ENCODE measurements at places on chromosomes 4 and X.

- DNase-seq, result no peak
Observed at GRCh38 chrX:125306335-125306866, 13.3 kb upstream of the TEX13C start.

DNA sequence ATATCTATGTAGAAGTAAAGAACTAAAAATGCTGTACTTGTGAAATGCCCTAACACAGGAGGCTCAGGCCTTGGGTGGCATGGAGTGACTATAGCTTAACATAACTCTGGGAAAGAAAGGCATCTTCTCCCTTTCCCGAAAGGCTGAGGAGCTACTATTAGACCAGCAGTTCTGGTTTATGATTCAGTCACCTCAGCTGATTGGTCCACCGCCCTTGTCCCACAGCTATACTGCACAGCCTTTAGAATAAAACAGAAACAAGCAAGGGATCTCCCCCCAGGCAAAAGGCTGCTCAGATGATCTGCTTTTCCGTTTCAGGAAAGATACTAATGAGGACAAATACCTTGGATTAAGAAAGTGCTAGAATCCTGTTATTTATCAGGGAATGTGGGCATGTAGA, 171.3 kb downstream of the SNCA start:
- DNase-seq, result no peak

DNA sequence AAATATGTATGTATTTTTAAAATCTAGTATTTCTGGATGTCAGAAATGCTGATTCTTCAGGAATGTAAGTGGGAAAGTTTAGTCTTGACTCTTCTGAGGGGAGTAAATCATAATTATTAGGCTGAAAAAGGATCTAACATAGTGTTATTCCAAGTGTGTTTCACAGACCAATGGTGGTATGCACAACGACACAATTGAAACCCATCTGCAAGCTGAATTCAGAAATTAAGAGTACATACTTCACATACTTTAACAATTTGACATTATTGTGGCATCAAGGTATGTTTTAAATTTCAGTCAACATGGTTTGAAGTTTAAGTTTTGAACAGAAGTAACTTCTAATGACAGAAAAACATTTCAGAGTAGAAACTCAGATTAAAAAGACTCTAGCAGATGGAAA, 236.7 kb downstream of the SLC7A11 start:
- DNase-seq, result no peak

- no peak for DNase-seq
Observed at GRCh38 chr4:182914357-182914756, 2.8 kb downstream of the DCTD start.

- no peak for DNase-seq
Observed at GRCh38 chr4:17544831-17545234, 29.9 kb downstream of the CLRN2 start.

DNA sequence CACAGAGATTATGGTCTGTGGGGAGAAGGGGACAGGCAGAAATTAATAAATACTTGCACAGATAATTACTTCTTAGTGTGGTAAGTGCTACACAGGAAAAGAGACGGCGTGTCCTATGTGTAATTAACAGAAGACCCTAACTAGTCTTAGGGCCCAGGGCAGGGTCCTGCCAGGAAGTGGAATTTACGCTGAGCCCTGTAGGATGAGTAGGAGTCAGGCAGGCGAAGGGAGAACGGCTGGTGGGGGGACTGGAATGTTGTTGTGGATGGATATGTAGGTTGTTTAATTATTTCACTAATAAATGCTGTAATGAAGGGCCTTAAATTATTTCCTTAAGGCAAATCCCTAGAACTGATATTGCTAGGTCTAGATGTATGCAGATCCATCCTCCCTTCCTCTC, 26.7 kb upstream of the MFAP3L start:
- no peak for DNase-seq

DNA sequence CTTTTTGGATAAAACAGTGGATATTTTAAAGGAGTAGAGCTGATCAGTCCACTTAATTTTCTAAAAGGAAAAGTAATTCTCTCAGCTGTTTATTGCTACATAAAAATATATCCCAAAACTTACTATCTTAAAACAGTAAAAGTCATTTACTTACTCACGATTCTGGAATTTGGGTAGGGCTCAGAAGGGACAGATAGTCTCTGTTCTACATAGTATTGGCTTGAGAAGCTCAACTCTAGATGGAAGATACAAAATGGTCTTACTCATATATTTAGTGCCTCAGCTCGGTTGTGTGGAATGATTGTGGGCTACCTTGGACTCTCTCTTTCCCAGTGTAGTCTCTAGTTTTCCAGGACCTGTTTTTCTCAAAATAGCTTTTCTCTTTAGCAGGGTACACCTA, 691.5 kb upstream of the POU3F4 start:
- DNase-seq, result no peak

DNA sequence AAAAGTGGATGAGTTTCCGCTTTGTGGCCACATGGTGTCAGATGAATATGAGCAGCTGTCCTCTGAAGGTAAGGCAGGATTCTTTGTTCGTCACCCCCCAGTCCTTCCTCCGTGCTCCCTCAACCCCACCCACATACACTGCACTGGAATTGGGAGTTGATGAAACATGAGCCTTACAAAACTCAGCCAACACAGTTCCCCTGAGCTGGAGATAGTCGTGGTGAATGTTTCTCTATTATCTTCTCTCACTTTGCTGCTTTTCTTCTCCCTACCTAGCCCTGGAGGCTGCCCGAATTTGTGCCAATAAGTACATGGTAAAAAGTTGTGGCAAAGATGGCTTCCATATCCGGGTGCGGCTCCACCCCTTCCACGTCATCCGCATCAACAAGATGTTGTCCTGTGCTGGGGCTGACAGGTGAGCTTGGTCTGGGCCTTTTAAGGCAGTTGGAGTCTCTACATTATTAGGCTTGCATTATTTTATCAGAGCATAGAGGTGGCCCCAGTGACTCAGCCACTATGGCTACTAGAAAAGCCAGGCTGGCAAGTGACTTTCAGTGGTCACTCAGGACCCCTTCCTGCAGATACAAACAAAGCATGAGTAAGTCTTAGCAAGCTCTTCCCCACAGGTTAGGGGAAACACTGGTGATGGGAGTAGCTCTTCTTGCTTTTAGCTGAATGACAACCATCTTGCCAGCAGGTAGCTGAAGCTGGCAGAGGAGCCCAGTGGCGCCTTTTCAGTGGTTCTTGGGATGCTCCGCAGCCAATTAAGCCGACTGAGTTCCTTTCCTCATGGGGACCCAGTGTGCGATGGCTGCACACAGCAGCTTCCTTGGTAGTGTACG, 1.6 kb downstream of the RPL10 start:
- DNase-seq, result no peak

- no peak for DNase-seq
Observed at GRCh38 chr4:111602848-111603247, 542.4 kb upstream of the FAM241A start.

DNA sequence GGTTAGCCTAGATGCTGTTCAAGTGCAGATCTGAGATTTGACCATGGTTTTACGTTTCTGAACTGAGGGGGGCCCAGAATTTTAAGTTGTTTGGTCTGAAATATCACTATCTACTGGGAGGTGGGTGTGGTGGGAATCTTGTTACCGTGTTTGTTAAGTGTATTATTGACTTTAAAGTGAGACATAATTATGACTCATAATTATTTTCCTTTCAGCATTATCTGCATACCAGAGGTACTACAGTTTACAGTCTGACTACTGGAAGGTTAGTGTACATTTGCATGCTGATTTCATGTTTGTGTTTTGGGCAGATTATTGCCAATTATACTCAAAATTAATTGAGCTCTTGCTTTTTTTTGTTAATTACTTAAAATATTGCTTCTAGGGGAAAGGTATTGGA, 101.5 kb downstream of the KDM6A start:
- no peak for DNase-seq

- DNase-seq, result no peak
Observed at GRCh38 chr4:19945979-19946380, 305.7 kb upstream of the SLIT2 start.

DNA sequence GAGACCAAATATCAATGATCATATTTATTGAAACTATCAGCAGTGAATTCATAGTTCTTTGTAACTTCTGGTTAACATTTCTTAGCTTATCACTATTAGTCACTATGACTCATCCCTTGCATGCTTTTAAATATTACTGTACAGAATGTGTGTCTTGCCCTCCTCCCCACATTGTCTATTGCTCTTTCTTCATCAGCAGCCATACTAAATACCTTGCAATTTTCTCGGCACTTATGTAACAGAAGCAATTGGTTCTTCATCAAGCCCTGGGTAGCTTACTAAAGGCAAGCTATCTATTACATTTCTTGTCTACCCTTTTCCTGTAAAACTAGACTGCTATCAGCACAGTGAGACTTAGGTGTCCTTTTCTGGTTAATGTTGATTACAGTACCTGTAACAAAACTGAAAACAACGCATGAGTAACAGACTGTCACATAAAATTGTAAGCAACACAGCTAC, 8.2 kb downstream of the KLHL4 start:
- no peak for DNase-seq

DNA sequence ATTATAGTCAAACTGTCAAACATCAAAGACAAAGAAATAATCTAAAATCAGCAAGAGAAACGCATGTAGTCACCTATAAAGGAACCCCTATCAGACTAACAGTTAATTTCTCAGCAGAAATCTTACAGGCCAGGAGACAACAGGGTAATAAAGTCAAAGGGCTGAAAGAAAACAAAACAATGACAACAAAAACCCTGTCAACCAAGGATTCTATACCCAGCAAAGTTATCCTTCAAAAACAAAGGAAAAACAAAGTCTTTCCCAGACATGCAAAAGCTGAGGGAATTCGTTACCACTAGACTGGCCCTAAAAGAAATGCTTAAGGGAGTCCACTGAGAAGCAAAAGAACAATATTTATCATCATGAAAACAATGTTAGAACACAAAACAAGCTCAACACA, 22.1 kb downstream of the TMEM154 start:
- no peak for DNase-seq

DNA sequence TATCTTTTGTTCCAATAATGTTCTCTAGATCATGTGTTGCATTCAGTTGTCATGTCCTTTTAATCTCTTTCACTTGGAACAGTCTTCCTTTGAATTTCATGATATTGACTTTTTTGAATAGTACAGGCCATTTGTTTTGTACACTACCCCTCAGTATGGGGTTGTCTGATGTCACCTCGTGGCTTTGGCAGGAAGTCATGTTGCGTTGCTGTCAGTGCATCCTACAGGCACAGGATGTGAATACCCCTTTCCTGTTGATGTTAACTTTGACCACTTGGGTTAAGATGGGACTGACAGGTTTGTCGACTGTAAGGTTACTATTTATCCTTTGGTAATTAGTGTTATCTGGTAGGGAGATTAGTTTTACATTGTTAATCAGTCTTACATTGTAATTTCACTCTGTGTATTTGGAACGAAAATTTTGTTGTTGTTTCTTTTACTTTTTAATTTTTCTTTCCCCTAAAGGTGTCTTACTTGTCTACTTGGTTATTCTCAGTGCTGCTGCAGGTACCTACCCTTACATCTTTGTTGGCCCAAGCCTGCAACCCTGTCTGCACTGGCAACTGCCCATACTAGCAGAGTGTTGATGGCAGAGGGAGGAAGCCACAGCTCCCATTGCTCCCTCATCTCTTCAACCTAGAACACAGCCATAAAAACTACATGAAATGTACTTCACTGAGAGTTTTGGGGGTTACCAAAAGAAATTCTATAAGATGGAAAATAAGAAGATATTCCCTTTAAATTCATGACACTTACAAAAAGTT, 14.7 kb upstream of the ATP8A1 start:
- no peak for DNase-seq

DNA sequence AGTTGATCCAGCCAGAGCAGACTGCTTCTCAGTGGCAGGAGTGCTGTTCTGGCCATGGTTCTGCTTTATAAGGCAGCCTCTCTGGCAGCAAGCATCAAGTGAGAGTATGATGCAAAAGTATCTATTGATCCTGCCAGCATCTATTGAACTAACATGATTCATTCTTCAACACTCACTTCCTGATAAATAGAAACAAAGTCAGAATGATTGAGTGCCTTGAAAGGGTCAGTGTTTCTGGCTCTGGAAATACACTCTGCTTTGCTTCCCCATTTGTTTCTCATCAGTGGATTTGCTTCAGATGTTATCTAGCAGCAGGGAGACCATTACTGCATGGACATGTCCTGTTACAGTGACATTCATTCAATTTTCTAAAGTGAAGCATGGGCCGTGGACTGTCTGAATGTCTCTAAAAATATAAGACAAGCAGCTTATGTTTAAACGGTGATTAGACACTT, 66.2 kb upstream of the FRAS1 start:
- no peak for DNase-seq

- no peak for DNase-seq
Observed at GRCh38 chr4:121656269-121656641, 40.5 kb downstream of the ANXA5 start.

- no peak for DNase-seq
Observed at GRCh38 chr4:182699795-182700194, 217.4 kb downstream of the DCTD start.

GRCh38 chr4:80798082-80798481, 232.4 kb upstream of the BMP3 start:
- DNase-seq, result no peak

- DNase-seq, result no peak
Observed at GRCh38 chr4:33071535-33071934, 2351.4 kb downstream of the PCDH7 start.

DNA sequence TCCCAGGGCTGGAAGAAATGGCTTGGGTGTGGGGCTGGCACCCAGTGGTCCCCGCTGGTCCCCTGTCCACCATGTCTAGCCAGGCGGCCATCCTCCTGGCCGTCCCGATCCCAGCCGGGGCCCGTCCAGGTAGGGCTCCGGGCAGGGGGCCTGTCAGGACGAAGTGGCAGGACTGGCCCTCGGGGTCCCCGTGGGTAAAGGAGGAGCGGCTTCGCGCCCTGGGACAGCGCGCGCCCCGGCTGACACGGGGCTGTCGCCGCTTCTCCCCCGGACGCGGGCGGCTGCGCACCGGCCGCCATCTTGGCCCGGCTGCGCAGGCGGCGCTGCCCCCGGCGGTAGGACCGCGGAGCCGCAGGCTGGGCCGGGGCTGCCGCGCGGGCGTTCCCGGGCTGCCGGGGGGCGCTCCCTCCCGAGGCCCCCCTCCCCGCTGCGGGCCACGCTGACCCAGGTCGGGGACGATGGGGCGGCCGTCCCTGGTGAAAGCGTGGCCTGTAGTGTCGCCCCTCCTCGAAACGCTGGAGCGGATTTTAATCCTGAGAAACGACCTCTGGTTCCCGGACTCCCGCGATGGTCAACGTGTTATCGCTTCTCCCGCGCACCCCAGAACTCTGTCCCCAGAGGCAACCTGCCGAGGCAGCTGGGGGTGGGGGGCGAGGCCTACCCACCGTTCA, 60.4 kb upstream of the BCOR start:
- no peak for DNase-seq

GRCh38 chr4:110106931-110107296, 91.5 kb downstream of the ELOVL6 start:
- DNase-seq, result no peak

GRCh38 chr4:7815562-7815961, 124.1 kb downstream of the AFAP1 start:
- no peak for DNase-seq

Data from stimulated activated CD4-positive, alpha-beta T cell treated with anti-CD3 and anti-CD28 coated beads, Interleukin-12 subunit alpha, Interleukin-12 subunit beta, amount 100 ng/mL, for 4 hours (primary cell).